Hematopoietic multipotent progenitor cell treated with erythropoietin and hydrocortisone succinate and interleukin-3 and kit ligand, for 8 days (in vitro differentiated cells): ENCODE measurements at places on chromosomes 2 and 18.

DNA sequence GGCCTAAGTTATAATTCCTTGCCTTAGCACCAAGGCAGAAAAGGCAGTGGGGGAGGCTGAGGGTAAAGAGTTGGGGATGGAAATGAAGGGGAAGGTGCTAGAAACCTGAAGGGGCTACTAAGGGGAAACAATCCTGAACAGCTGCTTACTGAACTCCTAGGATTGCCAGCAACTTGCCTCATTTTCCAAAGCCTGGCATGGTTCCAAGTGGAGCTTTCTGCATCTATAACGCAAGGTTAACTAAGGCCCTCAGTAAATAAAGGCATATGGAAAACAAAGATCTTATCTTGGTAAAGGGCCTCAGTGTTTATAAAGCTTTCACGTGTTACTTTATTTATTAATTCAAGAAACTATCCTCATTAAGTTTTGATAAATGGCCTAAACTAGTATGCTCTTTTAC is 10.9 kb downstream of the MEP1B start:
- no peak for DNase-seq

DNA sequence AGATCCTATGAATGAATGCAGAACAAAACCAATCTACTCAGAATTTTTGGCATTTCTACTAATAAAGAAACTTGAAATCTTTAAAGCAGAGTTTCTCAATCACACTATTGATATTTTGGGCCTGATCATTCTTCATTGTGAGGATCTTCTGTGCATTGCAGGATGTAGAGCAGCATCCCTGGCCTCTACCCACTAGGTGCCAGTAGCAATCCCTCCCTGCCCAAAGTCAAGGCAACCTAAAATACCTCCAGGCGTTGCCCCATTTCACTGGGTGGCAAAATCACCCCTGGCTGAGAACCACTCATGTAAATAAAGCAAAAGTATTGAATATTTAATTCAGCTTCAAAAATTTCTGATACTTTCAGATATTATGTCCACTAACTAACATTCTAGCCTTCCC is 213.0 kb downstream of the SP3 start:
- DNase-seq = peak; percentile 16

DNA sequence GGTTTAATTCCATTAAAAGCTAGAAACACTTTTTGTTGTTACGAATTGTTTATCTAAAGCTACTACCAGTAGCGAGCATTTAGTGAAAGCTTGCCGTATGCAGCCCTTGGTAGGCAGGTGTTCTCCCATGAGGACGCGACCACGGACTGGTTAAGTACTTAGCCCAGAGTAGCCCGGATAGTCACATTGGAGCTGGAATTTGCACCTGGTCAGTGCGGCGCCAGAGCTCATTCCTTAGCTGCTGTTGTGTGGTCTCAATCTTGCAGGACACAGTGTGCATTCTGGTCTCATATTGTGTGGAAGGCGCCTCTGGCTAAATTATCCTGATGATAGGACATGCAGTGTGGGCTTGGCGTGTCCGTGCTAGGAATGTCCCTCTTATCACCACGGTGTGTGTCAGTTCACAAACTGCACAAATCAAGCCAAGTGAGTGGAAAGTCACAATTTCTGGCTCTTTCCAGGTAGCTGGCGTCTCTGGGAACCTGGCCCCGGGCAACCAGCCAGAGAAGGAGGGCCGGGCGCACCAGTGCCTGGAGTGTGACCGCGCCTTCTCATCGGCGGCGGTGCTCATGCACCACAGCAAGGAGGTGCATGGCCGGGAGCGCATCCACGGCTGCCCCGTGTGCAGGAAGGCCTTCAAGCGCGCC is 133.3 kb downstream of the ZNF236 start:
- no peak for DNase-seq

DNA sequence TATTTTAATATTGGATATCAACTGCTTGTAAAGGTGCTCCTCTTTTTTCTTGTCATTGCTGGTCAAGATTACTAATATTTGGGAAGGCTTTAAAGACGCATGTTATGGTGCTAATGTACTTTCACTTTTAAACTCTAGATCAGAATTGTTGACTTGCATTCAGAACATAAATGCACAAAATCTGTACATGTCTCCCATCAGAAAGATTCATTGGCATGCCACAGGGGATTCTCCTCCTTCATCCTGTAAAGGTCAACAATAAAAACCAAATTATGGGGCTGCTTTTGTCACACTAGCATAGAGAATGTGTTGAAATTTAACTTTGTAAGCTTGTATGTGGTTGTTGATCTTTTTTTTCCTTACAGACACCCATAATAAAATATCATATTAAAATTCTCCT is 38.2 kb downstream of the COL3A1 start:
- no peak for DNase-seq

GRCh38 chr2:228039752-228040534 is 141.5 kb downstream of the SPHKAP start:
- DNase-seq = peak; percentile 9

DNA sequence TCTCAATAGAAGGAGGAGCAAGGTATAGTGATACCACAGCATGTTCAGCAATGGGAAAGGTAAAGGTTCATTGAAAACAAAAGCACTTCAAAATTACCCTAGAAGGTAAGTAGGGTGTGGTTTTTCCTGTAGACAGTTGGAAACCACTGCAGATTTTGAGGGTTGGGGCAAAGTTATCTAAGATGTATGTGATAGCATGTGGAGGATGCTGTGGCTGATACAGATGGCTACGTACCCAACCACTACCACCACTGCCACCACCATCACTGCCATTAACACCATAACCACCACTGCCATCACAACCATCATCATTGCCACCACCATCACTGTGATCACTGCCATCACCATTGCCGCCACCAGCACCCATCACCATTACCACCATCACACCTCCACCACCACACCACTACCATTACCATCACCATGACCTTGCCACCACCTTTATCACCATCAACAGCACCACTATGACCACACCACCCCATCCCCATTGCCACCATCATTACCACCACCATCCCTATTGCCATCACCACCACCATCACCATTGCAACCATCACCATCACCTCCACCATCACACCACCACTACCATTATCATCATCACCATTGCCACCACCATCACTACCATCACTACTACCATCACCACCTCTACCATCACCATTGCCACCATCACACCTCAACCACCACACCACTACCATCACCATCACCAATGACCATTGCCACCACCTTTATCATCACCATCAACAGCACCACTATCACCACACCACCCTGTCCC is 3.7 kb downstream of the TMSB10 start:
- no peak for DNase-seq

DNA sequence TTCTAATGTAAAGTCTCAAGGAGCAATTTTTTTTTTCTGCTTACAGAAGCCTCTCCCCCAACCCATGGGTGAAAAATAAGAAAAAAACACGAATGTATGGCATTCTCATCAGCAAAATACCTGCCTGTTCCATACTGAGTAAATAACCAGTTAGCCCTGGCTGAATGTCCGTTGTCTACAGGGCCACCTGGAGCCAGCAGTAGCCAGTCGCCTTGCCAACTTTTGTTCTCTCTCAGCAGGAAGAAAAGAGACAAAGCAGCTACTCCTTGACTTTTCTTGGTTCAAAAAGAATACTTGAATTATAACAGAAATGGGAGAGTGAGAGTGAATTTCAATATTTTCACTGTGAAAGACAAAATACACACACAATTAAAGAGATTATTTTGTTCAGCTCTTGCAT is 532.9 kb upstream of the CRIM1 start:
- DNase-seq = no peak

DNA sequence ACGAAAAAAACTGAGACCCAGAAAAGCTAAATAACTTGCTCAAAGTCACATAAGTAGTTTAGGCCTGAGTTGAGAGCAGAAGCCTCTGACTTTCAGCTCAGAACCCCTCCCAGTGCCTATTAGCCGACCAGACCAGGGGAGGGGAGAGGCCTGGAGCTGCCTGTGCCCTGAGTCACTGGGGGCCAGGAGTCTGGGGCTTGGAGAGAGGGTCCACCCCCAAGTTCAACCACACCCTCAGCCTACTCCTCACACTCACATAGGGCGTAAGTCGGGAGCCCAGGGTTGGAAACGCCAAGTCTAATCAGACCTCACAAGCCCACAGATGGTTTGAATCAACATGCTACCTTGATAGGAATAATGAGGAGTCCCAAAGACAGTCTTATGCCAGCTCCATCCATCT is 12.6 kb upstream of the PKDCC start:
- no peak for DNase-seq

- no peak for DNase-seq
Observed at GRCh38 chr2:79861059-79861374, 348.2 kb downstream of the CTNNA2 start.

- DNase-seq = peak; percentile 52
Observed at GRCh38 chr2:119756837-119757236, 2.9 kb upstream of the PTPN4 start.

DNA sequence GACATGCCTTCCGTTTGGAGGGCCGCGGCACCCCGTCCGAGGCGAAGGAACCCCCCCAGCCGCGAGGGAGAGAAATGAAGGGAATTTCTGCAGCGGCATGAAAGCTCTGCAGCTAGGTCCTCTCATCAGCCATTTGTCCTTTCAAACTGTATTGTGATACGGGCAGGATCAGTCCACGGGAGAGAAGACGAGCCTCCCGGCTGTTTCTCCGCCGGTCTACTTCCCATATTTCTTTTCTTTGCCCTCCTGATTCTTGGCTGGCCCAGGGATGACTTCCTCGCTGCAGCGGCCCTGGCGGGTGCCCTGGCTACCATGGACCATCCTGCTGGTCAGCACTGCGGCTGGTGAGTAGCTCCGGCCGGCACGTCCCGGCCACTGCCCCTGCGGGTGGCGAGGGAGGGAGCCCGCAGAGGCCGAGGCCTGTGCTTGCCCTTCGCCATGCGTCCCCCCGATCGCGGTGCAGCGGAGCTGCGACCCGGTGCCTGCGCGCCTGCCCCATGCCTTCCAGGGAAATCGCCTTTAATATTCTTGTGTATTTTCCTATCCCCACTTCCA is 1.2 kb downstream of the BMPR2 start:
- peak; percentile 34 for DNase-seq

DNA sequence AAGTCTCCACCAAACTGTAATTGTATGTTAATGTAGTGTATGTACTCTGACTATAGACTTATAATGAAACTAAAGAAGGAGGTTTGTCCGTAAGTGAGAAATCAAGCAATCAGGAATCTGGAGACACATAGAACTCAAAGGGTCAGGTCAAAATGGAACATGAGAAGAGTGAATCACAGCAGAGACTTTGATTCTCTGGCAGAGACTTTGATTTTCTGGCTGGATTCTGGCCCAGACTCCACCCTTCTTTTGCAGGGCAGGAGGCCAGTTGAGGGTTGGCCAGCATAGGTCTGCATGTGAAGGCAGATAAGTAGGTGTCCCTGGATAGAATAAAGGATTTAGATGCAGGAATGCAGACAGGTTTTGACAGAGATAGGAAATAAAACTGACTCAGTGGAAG is 11.0 kb upstream of the NCKAP5 start:
- DNase-seq = no peak

DNA sequence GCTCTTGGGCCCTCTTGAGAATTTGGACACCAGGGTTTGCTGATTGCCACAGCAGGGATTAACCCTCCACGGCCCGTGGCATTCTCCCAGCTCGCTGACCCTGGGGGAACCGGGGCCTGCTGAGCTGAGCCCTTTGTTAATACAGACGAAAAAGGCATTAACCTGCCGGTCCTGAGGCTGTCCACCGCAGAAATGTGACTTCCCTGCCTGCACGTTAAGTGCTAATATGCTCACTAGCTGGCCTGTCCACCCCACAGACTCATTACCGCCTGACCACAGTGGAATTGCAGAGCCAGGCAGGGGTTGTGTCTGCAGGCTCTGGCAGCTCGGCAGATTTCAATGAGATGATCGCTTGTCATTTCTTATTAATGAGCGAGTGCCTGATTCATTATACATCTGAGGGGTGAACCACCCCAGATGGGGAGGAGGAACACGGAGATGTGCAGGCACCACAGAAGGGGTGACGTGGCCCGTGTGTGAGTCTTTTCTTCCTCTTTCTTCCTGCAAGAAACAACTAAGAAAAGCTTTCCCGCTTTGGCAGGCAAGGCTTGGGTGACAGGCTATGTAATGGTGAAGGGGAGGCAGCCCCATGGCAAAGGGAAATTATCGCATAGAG is 126.0 kb downstream of the GLI2 start:
- no peak for DNase-seq

DNA sequence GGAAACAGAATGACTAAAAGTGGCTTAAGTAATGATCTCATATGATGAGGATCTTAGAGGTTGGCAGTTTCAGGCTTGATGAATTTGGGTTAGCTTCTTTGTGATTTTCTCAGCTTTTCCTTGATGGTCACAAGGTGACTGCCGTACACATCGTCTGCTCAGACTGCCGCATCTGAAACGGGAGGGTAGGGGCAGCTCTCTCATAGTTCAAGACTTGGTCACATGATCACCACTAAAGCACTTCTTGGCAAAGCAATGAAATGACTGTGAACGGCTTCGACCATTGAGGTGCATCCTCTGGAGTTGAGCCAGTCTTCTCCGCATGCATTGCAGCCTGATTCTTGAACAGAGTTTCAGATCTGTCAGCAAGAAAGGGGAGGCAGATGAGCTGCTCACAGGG is 43.8 kb downstream of the LPIN1 start:
- no peak for DNase-seq

DNA sequence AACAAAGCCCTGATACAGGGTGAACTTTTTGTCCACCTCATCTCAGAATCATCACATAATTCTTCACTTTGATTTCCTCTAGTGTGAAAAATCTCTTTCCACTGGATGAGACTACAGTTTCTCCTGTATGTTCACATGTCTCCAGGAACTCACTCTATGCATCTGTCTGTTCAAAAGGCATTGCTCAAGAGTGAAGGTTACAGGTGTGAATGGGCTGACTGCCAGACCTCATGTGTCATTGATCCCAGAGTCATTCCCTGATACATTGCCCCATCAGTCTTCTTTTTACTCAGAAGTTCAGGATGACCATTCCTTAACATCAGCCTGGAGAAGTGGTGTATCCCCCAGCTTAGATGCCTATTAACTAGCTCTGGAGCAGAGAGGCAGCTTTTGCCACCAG is 4.4 kb upstream of the DSC3 start:
- DNase-seq = no peak

GRCh38 chr2:237995036-237995435 is 28.2 kb downstream of the UBE2F start:
- peak; percentile 79 for DNase-seq

GRCh38 chr2:17163638-17164037 is 354.6 kb downstream of the RAD51AP2 start:
- peak; percentile 22 for DNase-seq

DNA sequence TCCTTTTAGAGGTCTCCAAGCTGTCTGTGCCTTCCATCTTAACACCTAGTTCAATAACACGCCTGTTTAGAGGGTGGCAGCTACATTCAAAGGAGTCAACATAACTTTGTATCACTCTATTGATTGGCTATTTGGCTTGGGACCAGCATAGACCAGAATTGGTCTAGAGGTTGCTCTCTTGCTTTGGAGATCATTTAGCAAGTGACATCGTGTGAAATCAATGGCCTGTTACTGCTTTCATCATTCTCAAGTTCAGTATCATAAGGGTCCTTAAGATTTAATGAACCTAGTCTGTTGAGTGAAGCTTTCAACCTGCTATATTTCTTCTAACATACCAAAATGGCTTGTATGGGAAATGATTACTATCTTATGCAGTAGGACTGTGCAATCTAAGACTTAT is 768.2 kb downstream of the NRXN1 start:
- no peak for DNase-seq

- DNase-seq = no peak
Observed at GRCh38 chr18:24586662-24587360, 126.4 kb downstream of the HRH4 start.

- DNase-seq = no peak
Observed at GRCh38 chr2:160328811-160329527, 128.9 kb upstream of the ITGB6 start.

- DNase-seq = no peak
Observed at GRCh38 chr2:188610827-188611226, 319.2 kb downstream of the GULP1 start.

- no peak for DNase-seq
Observed at GRCh38 chr2:207434306-207434705, 95.5 kb upstream of the CREB1 start.
